ENCODE measurements at places on chromosomes 4 and X. TPM values are rescaled to one million over a fixed set of nuclear protein-coding genes. Genes with fewer than 3 reads are reported as not detected.

DNA sequence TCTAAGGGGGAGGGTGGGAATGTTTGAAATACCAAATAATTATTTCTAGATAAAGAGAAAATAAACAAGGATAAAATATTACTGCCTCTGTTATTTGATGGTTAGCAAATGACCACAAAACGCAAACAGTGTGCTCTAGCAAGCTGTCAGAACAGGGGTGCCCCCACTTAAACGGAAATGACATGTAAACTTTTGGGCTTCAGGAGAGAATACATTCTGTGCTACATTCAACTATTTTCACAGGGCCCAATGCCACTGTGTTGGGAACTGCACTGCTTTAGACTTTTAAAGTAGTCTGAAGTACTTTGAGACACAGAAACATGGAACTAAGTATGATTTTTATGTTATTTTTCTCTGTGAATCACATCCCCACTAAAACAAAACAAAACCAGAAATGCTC is 14.1 kb downstream of the CD40LG start:
- no peak for DNase-seq
- H3K4me1 ChIP-seq = no peaks in the 10 kb centered on the region
- H3K27me3 ChIP-seq = no peaks in the 10 kb centered on the region

- H3K27me3 ChIP-seq = no peaks in the 10 kb centered on the region
- DNase-seq = no peak
- no peaks in the 10 kb centered on the region for H3K36me3 ChIP-seq
- H3K27ac ChIP-seq = no peak overlapping the region
Measured at GRCh38 chr4:11338956-11339782, 89.5 kb downstream of the HS3ST1 start.

DNA sequence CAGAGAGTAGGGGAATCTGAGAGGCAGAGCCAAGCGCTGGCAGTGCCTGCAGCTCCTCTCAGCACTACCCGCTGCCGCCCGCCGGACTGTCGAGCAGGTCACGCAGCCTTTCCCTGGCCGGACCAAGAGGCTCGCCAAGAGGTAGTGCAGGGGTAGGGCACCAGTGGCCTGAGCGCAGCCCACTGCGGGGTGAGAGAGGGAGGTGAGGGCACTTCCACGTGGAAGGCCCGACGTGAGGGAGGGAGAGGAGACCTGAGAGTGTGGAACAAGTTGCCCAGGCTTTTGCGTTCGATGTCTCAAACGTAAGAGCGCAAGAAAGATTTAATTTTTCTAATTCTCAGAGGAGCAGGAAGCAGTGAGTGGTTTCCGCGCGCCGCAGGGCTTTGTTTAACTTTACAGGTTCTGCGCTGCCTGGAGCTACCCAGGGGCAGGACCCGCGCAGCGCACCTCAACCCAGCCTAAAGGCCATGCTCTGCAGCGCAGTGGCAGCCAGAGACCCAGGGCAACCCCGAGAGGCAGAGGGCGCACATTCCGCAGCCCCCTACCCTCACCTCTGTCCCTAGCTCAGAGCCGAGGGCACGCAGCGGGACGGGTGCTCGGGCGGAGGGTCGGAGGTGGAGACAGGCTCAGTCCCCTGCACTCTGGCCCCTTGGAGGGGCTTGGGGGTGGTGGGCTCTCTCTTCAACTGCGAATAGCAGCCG is 14.9 kb downstream of the ARHGAP36 start:
- no peak overlapping the region for H3K4me3 ChIP-seq
- peaks cover 32% of the 10 kb centered on the region for H3K27me3 ChIP-seq
- no peaks in the 10 kb centered on the region for H3K4me1 ChIP-seq
- no peak overlapping the region for H3K27ac ChIP-seq

Gene CXXC4
- not detected for total RNA-seq

Gene ZNF595
- total RNA-seq = 12.6 TPM

Gene SLC25A14
- 2.8 TPM for total RNA-seq

Data from transverse colon (tissue), 4 donors.